ENCODE measurements at places on chromosomes 12 and 14.
A peak's percentile ranks its signal among the peaks of the same experiment; 100 is the strongest.

GRCh38 chr14:95697764-95698163 is 11.5 kb downstream of the TCL1B start:
- no peak for DNase-seq

DNA sequence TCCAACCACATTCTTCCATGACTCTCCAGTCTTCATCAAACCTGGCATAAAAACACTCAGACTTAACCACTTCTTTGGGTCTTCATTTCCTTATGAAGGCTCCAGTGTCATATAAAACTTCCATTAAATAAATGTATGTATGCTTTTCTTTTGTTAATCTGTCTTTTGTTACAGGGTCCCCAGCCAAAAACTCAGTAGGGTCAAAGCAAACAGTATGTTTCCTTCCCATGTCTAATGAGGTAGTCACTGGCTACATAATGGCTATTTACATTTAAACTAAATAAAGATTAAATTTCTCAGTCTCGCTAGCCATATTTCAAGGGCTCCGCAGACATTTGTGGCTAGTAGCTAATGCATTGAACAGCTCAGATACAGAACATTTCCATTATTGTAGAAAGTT is 40.1 kb upstream of the STAB2 start:
- no peak for DNase-seq

GRCh38 chr12:6423267-6424007 is 21.3 kb upstream of the CD27 start:
- DNase-seq: peak; percentile 57

GRCh38 chr12:12891080-12891880 is at the start of gene GPRC5A:
GPRC5A (plus strand) TSS chr12:12891562; CDS start chr12:12908250, 16,688 bp downstream.
- no peak for DNase-seq

- no peak for DNase-seq
Measured at GRCh38 chr12:46450279-46450748, 77.7 kb upstream of the SLC38A2 start.

- no peak for DNase-seq
Measured at GRCh38 chr12:4284306-4284705, 10.7 kb downstream of the CCND2 start.

DNA sequence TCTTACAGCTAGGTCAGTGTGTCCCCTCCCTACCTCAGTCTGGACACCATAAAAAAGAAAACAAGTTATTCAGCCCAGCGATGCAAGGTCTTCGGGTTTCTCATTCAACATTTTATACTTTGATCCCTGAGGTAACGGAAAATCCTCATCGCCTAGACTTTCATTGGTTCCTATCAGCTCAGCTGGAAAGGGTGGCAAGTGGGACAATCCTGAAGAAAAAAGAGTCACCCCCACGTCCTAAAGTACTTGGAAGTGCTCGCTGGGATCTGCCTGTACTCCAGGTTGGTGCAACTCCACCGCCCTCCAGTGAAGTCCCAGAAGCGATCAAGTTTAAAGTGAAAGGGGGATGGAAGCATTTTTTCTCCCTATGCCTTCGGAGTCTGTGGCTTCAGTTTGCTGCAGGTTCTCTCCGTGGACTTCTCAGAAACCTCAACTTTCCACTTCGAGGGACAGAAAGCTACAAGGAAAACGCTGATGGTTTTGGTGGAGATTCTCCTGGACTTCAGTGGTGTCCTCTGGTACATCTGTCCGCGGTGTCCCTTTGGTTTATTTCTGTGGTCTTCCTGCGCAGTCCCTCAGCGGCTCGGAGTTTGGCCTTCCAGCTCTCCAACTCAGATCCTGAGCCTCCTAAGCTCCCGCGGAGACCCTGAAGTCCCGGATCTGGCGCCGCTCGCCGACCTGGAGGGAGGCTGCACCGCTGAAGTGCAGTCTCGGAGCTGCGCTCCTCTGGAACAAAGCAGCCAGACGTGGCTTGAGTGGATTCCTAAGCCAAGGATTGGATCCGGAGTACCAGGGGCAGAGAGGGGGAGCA is 1.8 kb upstream of the LRFN5 start:
- no peak for DNase-seq

DNA sequence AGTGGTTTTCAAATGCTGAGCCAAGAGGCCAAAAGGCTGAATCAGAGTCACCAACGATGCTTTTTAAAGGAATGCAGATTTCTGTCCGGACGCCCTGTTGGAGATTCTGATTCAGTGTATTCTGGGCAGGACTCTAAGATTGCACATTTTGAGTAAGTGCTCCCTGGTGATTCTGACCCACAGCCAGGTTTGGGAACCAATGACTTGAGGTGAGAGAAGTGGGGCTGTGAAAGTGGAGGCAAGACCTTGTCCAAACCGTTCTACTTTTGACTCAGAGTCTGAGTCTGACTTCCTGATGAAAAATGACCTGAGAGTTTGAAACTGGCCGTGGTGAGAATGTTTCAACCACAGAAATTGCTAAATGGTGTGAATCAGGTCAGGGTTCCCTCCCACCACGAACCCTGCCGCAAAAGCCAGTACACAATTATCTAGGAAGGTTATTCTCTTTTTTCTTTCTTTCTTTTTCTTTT is 90.2 kb downstream of the NTN4 start:
- no peak for DNase-seq

GRCh38 chr12:131192951-131193350 is 239.2 kb downstream of the ADGRD1 start:
- no peak for DNase-seq

DNA sequence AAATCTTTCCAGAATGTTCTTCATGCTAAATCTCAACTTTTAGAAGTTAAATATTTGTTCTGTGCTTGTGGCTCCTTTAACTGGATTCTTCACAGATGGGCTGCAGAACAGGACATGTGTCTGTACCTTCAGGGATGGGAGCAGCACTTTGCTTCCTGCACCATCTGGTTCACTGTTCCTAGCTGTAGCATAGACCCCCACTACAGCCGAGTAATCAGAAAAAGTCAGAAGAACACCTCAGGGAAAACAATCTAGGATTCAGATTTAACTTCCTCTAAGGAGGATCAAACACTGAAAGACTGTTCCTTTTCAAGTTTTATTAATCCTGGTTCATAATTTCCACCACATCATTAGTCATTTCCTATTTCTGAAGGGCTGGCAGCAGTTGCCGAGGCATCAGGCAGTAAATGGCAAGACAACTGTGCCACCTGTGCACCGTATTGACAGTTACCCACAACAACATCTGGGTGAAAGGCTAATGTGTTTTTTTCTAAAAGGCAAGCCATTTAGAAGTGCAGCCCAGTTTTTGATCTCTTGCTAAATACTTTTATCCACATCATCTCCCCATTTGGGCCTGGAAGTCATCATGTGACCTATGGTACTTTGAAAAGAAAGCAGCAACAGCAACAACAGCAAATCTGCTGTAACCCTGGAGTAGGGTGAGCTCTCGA is 212.8 kb upstream of the BMP4 start:
- no peak for DNase-seq

GRCh38 chr14:78232231-78233000 is 62.2 kb downstream of the NRXN3 start:
- DNase-seq: no peak

- DNase-seq: peak; percentile 61
Measured at GRCh38 chr14:50001999-50002925, 109.4 kb downstream of the ARF6 start.
